Pancreas (tissue), 10 donors: ENCODE measurements at places on chromosomes 7 and 10. TPM values are rescaled to one million over a fixed set of nuclear protein-coding genes. Genes with fewer than 3 reads are reported as not detected.
A peak's percentile ranks its signal among the peaks of the same experiment; 100 is the strongest.

CDHR1 gene
- 0.03 TPM for total RNA-seq

CADPS2 gene
- 17.3 TPM for total RNA-seq

SUPV3L1 gene
- 11.1 TPM for total RNA-seq

YWHAG gene
- total RNA-seq, result 40.9 TPM

CPA1 gene
- total RNA-seq, result 23,098 TPM

CD36 gene
- total RNA-seq, result 17.4 TPM

HOXA7 gene
- total RNA-seq, result not detected

TMEM229A gene
- total RNA-seq, result 0.09 TPM

DNA sequence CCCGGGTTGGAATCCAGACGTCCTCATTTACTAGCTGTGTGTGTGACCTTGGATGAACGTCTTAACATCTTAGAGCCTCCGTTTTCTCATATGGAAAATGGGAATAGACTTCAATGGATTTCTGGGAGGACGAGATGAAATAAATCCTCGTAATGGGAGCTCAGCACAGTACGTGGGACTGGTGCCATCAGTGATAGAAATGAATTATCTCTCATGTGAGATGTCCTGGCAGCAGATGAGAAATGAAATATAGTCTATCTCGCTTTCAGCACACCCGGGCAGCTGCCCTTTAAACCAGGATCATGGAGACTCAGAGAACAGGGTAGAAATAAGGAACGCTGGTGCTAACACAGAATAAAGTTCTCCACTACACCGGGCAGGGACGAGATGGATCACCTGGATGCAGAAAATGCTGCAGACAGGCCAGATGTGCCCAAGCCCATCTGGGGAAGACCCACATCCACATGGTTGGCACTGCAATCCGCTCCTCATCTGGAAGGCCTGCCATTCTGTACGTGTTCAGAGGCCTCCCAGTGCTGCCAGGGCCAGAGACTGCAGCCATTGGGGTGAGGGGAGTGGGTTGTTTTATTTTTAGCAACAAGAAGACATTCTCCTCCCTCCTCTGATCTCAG lies 11.1 kb upstream of the EMX2 start:
- no peaks in the 10 kb centered on the region for H3K27me3 ChIP-seq
- no peak overlapping the region for H3K27ac ChIP-seq
- no peak for DNase-seq
- H3K36me3 ChIP-seq, result no peaks in the 10 kb centered on the region
- no peak overlapping the region for H3K4me3 ChIP-seq

DNA sequence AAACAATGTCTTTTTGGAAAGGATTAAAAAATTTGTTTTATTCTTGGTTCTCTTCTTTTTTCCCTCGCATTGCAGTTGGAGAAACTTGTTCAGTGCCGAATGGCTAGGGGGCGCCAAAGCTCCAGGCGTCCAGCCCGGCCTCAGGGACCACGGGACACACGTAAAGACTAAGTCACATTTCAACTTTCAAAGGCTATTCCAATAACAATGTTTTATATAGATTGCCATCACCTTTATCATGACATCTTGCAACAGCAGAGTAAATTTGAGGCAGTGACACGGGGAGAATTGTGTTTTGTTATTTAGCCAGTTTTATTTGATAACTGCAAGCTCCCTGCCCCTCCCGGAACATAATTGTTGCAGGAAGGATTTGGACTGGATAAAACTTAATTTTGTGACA lies 2.2 kb upstream of the IGFBP3 start:
- H3K27ac ChIP-seq, result no peak overlapping the region
- DNase-seq, result peak; percentile 69
- peaks cover 11% of the 10 kb centered on the region for H3K4me1 ChIP-seq
- H3K4me3 ChIP-seq, result no peak overlapping the region
- H3K27me3 ChIP-seq, result no peaks in the 10 kb centered on the region
- no peaks in the 10 kb centered on the region for H3K36me3 ChIP-seq

- no peak for DNase-seq
- no peaks in the 10 kb centered on the region for H3K27me3 ChIP-seq
- no peak overlapping the region for H3K4me3 ChIP-seq
- H3K4me1 ChIP-seq, result no peaks in the 10 kb centered on the region
- no peak overlapping the region for H3K27ac ChIP-seq
- H3K36me3 ChIP-seq, result no peaks in the 10 kb centered on the region
Measured at GRCh38 chr7:44097064-44097932, 6.8 kb upstream of the AEBP1 start.

- H3K27me3 ChIP-seq, result no peaks in the 10 kb centered on the region
- H3K27ac ChIP-seq, result no peak overlapping the region
- no peak overlapping the region for H3K4me3 ChIP-seq
- no peaks in the 10 kb centered on the region for H3K36me3 ChIP-seq
- peaks cover 2% of the 10 kb centered on the region for H3K4me1 ChIP-seq
- no peak for DNase-seq
Measured at GRCh38 chr10:50538555-50539398, 85.0 kb downstream of the SGMS1 start.

GRCh38 chr10:48714088-48714487 lies 29.4 kb downstream of the WDFY4 start:
- H3K27me3 ChIP-seq, result no peaks in the 10 kb centered on the region
- no peak overlapping the region for H3K27ac ChIP-seq
- no peak overlapping the region for H3K4me3 ChIP-seq
- no peaks in the 10 kb centered on the region for H3K4me1 ChIP-seq
- no peaks in the 10 kb centered on the region for H3K36me3 ChIP-seq

- H3K27me3 ChIP-seq, result no peaks in the 10 kb centered on the region
- no peaks in the 10 kb centered on the region for H3K4me1 ChIP-seq
- no peak overlapping the region for H3K27ac ChIP-seq
- no peak for DNase-seq
- no peak overlapping the region for H3K4me3 ChIP-seq
- H3K36me3 ChIP-seq, result no peaks in the 10 kb centered on the region
Measured at GRCh38 chr10:102726274-102726673, 11.8 kb downstream of the SFXN2 start.

- H3K4me3 ChIP-seq, result no peak overlapping the region
- DNase-seq, result no peak
- no peaks in the 10 kb centered on the region for H3K27me3 ChIP-seq
- no peaks in the 10 kb centered on the region for H3K4me1 ChIP-seq
Measured at GRCh38 chr10:59098831-59099452, 77.5 kb upstream of the PHYHIPL start.
